Posterior vena cava (tissue), 2 donors: ENCODE measurements at places on chromosomes 12 and 14.

GRCh38 chr14:52987514-52987913, 36.7 kb upstream of the FERMT2 start:
- DNase-seq = no peak

GRCh38 chr14:21704338-21704737, 30.7 kb upstream of the OR4E1 start:
- DNase-seq = no peak

- peak; percentile 78 for DNase-seq
Observed at GRCh38 chr14:68952531-68953195, 26.4 kb downstream of the ACTN1 start.

DNA sequence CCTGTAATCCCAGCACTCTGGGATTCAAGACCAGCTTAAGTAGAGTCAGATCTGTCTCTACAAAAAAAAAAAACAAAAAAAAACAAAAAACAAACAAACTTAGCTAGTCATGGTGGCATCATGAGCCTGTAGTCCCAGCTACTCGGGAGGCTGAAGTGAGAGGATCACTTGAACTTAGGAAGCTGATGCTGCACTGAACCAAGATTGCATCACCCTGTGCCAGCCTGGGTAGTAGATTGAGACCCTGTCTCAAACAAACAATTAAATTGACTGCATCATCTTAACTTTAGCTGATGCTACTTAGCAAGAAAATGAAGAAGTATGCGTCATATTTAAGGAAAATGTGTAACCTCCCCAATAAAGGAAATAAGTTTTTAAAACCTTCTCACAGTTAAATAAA, 136.6 kb upstream of the ATXN7L3B start:
- DNase-seq = no peak

- no peak for DNase-seq
Observed at GRCh38 chr12:97763113-97763512, 300.5 kb downstream of the RMST start.

DNA sequence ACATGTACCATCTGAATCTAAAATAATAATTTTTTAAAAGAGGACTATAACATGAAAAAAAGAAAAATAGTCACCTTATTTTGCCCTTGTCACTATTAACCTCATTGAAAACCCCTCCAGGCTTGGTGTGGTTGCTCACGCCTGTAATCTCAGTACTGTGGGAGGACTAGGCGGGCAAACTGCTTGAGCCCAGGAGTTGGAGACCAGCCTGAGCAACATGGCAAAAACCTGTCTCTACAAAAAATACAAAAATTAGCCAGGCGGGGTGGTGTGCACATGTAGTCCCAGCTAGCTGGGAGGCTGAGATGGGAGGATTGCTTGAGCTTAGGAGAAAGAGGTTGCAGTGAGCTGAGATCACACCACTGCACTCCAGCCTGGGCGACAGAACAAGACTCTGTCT, 126.3 kb upstream of the KRAS start:
- no peak for DNase-seq

GRCh38 chr14:97550463-97550862, 753.3 kb downstream of the VRK1 start:
- DNase-seq = no peak
